HS-27A (cell line): ENCODE measurements at places on chromosomes 1 and 21.

- no peak for DNase-seq
Observed at GRCh38 chr1:32939655-32940371, 24.8 kb downstream of the RNF19B start.

- no peak for DNase-seq
Observed at GRCh38 chr1:62800825-62801306, 16.9 kb downstream of the ATG4C start.

DNA sequence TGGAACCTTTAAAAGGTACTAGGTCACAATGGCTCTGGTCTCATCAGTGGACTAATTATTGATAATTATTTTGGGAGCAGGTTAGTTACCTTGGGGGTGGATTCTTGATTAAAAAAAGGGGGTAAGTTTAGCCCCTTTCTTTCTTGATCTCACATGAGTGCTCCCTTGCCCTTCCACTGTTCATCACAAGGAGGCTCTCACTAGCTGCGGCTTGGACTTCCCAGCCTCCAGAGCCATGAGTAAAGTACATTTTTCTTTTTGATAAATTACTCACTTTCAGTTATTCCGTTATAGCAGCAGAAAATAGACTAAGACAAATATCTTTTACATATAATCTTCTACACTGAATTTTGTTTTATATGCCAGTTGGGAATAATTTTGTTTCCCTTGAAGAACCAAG, 254.8 kb upstream of the DEPDC1 start:
- DNase-seq, result no peak

DNA sequence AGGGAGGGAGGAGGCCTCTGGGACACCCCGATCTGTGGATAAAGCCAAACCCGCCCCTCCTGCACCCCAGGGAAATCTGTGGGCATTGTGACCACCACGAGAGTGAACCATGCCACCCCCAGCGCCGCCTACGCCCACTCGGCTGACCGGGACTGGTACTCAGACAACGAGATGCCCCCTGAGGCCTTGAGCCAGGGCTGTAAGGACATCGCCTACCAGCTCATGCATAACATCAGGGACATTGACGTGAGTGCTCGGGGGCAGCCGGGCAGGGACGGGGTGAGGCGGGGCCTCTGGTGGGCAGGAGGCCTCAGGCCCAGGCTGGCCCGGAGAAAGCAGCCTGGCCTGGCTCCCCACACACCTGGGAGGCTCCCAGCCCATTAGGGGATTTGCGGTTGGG, 54.7 kb downstream of the ALPL start:
- DNase-seq, result no peak

DNA sequence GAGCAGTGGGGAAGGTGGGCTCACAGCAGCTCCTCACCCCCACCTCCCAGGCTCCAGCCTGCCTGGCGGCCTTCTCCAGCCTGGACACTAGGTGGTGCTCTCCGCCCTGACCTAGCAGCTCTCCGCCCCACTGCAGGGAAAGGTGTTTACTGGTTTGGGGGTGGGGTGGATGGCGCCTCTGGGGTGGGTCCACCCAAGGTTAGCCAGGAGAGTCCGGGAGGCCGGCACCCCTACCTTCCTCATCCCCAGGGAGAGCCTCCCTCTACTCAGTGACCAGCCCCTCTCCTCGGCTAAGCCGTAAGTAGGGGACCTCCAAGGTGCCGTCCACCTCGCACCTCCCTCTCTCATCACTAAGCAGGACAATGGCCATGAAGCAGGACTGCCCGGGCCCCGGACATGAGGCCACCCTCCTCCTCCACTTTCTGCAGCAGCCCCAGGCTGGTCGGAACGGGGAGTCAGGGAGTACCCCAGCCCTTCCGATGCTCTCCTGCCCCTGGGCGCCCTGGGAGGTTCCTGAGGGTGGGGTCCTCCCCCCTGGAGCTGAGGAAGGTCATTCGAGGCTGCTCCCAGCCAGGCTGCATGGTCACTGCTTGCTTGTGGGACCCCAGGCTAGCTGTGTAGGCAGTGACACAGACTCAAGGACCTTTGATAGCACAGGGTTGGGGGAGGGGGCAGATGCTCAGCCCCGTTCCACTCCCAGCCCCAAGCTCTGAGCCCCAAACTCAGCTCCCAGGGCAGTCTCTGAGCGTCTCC, 101.4 kb upstream of the VAMP3 start:
- DNase-seq, result no peak

GRCh38 chr1:205658943-205659581, 21.2 kb downstream of the SLC45A3 start:
- no peak for DNase-seq

DNA sequence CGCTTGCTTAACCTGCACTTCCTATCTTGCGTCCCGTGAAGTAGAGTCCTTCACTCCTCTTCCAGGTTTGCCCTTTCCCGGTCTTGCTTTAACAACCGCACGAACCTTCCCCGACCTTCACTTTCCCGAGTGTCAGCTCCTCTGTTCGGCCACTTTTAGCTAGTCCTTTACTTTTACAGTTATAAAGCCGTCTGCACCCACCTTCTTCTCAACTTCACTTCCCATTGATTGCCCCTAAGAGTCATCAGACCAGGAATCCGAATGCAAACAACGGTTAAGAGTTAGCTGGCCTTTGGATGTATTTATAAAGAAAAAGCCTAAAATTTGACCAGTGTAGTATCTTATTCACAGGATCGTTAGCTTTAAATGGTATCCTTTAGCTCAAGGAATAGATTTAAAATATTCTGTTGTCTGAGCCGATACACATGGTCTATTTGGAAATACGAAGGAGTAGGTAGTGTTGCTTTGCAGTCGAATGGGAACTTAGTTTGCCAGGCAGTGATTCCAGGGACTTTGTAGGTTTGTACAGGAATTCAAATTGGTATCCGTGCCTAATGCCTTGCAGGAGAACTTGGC, 1.4 kb downstream of the PPP2R5A start:
- no peak for DNase-seq

DNA sequence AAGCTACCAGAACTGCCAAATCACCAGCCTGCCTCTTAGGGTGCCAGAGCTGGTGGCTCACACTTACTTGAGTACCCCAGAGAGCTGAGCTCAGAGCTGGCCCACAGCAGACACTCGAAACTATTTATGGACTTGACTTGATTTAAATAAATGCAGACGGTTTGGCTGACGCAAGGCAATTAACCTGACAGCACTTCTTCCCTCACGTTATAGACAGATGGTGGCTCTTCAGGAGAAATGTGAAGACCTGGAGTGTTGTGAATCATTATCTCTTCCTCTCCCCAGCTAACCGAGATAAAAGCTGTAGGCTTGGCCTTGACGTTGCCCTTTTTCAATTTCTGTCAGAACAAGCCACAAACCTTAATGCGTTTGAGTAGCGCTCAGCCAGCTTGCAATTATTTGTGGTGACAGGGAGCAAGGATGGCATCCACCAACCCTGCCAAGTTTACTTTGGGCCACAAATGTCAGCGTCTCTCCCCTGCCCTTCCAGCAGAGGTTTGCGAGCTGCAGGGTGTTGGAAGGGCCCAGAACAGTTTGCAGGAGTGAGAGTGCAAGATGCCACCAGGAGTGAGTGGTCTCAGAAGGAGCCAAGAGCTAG, 34.0 kb upstream of the BCAR3 start:
- DNase-seq, result no peak

GRCh38 chr1:3067671-3068563, 1.1 kb upstream of the PRDM16 start:
- no peak for DNase-seq

- DNase-seq, result no peak
Observed at GRCh38 chr21:25405984-25406383, 201.3 kb downstream of the MRPL39 start.

DNA sequence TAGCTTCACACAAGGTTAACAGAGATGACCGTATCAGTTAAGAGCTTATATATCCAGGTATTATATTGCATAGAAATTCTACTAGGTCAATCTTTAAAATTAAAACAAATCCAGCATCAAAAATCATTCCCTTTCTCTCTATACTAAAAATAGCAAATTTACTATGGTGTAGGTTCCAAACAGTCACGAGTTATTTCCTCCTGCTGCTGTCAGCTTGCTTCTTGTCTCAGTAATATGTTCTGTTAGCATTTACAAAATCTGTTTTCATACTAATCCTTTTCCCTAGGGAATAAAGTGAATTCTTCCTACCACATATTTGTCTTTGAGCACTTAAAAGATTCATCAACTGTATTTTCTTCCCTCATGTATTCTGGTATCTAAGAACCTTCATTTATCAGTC, 2.5 kb downstream of the WDR26 start:
- no peak for DNase-seq
